ENCODE measurements at places on chromosomes 1 and 21.

DNA sequence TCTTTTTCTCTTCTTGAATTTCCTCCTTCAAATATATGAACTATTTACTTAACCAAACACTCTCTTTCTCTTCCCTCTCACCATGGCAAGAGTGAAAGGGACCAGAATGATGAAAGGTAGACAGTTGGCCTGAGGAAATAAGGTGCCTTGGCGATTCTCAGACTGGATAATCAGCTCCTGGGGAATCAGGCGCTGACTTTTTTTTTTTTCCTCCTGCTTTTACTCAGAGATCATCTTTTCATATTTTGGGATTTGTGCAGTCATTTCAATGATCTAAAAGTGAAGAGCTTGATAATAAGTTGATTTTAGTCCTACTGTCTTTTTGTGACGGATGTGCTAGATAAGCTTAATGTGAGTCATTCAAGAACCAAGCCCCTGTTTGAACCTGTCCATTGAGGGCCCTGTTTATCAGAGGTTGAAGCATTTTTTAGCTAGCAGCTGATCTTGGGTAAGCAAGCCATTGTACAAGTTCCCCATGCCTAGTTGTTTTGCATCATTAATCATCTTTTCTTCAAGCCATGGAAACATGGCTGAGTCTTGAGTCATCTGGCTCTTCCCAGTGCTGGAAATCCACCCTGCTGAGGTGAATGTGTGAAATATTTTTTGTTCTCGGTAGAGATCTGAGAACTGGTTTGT is 40.8 kb downstream of the ITSN1 start:
- DNase-seq, result no peak

DNA sequence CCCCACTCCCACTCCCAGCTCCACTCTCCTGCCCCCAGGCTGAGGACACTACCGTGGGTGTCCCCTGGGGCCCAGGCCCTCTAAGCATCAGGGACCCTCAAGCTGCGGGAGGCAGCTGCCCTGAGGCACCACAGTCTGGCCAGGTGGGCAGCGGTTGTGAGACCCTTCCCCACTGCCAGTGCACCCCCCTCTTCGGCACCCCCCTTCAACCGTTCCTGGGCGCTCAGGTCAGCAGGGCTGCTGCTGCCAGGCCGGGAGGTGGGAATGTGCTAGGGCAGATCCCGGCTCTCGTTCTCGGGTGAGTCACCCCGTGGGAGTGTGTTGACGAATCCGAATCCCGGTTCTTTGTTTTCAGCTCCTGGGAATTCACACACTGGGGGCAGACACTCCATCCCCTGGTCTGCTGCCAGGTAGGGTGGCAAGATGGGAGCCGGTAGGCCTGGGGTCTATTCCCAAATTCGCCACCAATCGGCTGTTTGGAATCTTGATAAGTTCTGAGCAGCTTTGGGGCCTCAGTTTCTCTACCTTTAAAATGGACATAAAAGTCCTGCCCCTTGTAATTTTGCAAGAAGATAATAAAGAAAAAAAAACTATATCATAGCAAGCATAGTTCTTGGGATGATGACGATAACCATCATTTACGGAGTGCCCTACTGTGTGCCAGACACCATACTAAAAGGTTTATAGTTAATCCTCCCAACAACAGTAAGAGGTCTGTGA is 28.5 kb upstream of the CASZ1 start:
- DNase-seq, result no peak

- DNase-seq, result no peak
These were observed 109.8 kb upstream of the COL6A1 start for GRCh38 chr21:45871616-45872236.

GRCh38 chr1:221994274-221994698 is 252.4 kb upstream of the DUSP10 start:
- no peak for DNase-seq

DNA sequence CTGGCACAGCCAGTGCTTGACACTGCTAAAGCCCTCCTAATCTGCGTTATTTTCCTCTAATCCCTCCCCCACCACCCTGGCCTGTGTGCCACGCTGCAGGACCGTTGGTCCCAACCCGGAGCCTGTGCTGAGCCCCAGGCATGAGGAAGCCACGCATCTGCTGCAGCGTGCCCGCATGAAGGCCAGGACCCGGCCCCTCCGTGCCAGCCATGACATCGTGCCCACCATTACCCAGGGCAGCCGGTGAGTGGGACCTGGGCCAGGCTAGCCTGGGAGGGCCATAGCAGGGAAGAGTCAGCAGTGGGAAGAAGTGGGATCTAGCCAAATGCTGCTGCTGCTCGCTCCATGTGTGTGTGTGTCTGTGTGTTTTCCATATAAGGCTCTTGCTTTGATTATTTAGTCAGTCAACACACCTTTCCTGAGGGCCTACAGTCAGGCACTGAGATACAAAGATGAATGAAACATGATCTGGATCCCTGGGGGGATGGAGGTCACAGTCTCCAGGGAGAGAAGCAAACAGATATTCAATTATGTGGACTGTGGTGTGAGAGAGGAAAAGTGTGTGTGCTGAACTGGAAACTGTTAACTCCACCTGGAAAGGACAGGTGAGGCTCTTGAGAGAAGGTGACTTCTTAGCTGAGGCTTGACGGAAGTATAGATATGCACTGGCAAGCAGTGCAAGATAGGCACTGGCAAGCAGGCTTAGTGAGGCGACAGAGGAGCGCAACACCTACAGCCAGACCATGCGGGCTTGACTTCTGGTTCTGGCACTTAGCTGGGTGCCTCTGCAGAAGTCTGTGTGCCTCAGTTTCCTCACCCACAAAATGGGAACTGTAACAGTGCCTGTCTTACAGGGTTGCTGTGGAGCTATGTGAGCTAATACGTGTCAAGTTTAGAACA is 15.9 kb downstream of the KIAA1614 start:
- peak; percentile 35 for DNase-seq

DNA sequence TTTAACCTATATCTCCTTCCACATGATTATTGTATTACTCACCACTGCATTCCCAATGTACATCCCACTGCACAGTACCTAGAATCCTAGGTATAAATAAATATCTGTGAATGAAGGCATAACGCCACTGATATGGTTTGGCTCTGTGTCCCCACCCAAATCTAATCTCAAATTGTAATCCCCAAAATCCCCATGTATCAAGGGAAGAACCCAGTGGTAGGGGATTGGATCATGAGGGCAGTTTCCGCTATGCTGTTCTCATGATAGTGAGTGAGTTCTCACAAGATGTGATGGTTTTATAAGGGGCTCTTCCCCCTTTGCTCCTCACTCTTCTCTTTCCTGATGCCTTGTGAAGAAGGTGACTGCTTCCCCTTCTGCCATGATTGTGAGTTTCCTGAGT is 599.0 kb upstream of the ADGRL2 start:
- DNase-seq, result no peak

DNA sequence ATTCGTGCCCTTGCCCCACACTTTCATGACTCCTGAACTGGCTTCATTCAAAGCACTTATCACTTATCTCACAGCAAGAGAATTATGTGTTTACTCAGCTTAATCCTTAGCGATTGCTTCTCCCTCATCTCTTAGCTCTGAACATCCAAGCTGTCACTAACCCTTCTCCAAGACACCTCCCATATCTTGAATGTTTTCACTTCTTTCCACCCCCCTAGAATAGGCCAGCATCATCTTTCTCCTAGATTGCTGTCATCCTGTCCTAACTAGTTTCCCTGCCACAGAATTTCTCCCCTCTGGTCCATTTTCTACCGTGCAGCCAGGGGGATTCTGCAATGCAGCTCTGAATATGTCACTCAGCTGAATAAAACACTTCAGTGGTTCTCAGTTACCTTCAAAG is 68.6 kb upstream of the SPATA6 start:
- DNase-seq, result no peak

- DNase-seq, result no peak
These were observed 5.7 kb downstream of the TAL1 start for GRCh38 chr1:47226121-47226838.

GRCh38 chr1:115113766-115114165 is 24.5 kb upstream of the TSPAN2 start:
- no peak for DNase-seq

GRCh38 chr1:112335351-112335750 is 60.7 kb upstream of the CTTNBP2NL start:
- no peak for DNase-seq

DNA sequence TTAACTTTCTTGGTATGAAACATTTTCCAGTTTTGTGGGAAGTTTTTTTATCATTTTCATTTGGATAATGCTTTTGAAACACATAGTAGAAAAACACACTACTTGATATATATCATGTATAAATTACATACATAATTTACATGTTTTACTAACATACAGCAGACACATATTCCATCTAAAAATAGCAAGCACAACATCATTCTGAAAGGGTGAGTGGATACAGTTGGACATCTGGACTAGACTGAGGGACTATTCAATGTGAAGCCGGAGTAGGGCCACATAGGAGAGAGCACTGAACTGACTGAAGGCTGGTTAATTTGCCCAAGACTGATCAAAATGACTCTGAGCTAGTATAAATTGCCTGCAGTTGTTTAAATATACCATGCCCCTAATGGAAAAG is 11.7 kb downstream of the CDKN2C start:
- peak; percentile 60 for DNase-seq

All from NCI-H1417 (cell line).